ENCODE measurements at places on chromosomes 2 and 18.

DNA sequence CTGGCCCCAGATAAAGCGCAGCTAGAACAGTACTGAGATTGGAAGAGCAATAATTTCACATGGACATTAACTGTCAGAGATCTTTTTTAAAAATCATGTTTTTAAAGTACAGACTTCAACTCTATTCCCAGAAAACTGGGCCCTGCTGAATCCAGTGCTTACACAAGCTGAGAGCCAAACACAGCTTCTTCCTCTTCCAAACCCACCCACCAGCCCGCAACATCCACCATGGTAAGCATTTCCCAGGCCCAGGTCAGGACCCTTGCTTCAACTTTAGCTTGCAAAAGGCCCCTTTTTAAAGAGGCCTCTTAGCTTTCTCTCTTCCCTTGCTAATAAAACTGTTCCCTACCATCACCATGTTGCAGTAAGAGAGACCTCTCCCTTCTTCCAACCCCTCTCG, 2.1 kb downstream of the AAK1 start:
- DNase-seq, result no peak

DNA sequence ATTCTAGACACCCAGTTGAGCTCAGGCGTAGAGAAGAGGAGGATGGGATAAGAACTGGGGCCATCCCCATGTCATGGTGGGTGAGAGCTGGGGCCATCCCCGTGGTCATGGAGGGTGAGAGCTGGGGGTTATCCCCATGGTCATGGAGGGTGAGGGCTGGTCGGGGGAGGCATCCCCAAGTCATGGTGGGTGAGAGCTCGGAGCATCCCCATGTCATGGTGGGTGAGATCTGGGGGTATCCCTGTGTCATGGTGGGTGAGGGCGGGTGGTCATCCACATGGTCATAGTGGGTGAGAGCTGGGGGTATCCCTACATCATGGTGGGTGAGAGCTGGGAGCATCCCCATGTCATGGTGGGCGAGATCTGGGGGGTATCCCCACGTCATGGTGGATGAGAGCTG, 52.5 kb downstream of the IL1RL2 start:
- DNase-seq, result no peak

DNA sequence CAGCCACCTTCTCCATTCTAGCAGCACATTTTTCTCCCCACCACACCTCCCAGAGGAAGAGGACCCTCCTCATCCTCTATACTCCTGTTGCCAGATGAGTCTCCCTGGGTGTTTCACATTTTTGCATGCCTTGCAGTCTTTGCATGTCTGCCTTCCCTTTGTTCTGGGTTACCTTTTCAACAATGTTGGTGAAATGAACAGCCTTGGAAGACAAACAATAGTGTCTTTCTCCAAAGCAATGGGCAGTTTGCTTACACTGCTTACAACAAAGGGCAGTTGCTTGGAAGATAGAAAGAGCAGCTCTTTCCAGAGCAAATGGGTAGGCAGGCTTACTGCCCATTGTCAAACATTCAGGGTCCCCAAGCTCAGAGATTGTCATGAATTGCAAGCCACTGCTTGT, 14.5 kb upstream of the SEH1L start:
- no peak for DNase-seq

DNA sequence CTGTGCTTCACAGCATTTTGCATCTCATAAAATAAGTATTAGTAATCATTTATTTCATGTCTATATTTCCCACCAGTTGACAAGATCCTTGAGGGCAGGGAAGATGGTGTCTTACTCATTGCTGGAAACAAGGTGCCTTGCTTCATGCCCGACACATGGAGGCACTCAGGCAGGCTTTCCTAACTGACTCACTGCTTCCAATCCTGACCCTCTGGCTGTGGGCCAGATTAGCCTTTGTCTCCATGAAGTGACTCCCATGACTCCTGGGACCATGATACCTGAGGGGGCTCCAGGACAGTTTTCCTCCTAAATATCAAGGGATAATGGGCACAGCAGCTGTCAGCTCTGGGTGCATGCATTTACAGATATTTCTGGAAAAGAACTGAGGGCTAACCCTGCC, 275.1 kb downstream of the AGPS start:
- DNase-seq, result no peak
